ENCODE measurements at places on chromosomes 2 and 18. TPM values are rescaled to one million over a fixed set of nuclear protein-coding genes. Genes with fewer than 3 reads are reported as not detected.

- no peak for DNase-seq
These were observed 755.9 kb downstream of the RNF144A start for GRCh38 chr2:7673101-7673500.

GRCh38 chr2:215967590-215968378, 45.6 kb downstream of the MREG start:
- no peak for DNase-seq

Gene VWC2L
- not detected for total RNA-seq

- no peak for DNase-seq
These were observed 106.0 kb downstream of the OLA1 start for GRCh38 chr2:174142290-174142689.

Measured in activated naive CD8-positive, alpha-beta T cell treated with anti-CD3 and anti-CD28 coated beads for 36 hours (primary cell).